ENCODE measurements at places on chromosomes 13 and 19.

- no peak for DNase-seq
Measured at GRCh38 chr19:50547385-50548190, 20.6 kb downstream of the LRRC4B start.

DNA sequence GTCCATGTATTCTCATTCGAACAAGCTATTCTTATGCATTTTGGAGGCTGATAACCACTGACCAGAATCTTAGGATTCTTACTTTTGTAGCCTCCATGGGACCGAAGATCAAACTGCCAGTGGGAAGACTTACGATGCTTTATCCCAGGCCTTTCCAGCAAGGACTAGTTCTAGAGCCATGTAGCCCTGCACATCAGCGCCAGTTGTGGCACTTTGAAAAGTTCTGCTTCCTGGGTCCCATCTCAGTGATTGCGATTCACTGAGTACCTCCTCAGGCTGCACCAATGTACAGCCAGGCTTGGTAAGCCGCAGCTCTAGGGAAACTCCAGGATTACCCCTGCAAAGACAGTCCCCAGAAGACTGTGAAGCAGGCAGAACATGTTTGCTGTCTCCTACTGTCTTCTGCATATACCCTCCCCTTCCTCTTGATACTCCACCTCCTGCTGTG, 18.9 kb upstream of the ENOX1 start:
- DNase-seq = no peak

DNA sequence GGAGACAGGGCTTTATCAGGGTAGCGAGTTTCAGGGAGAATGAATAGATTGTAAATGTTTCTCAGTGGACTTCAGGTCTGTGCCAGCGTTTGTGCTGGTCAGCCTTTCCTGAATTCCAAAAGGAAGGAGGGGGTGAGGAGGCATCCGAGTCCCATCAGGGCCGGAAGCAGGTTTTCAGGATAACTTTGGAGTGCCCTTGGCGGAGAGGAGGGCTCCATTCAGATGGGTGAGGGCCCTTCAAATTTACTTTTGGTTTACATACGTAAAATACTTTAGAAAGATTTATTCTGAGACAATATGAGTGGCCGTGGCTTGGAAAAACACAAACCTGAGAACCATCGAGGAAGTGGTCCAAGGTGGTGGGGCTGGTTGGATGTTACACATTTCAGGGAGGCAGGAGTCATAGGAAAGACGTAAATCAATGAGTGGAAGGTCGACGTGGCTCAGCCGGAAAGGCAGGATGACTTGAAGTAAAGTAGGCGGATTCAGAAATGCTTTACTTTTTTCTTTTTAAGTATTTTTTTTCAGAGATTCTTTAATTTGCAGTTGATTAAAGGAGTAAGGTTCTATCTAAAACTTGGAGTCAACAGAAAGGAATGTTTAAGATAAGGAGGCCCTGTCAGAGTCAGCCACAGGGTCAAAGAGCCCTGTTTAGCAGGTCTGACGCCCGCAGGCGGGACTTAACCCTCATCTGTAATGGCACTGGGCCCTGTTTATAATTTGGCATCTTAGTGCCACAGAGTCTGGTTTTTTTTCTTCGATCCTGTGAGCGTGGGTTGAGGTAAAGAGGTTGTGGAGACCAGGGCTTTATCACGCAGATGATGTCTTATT, 32.8 kb downstream of the ATP11A start:
- DNase-seq = no peak

DNA sequence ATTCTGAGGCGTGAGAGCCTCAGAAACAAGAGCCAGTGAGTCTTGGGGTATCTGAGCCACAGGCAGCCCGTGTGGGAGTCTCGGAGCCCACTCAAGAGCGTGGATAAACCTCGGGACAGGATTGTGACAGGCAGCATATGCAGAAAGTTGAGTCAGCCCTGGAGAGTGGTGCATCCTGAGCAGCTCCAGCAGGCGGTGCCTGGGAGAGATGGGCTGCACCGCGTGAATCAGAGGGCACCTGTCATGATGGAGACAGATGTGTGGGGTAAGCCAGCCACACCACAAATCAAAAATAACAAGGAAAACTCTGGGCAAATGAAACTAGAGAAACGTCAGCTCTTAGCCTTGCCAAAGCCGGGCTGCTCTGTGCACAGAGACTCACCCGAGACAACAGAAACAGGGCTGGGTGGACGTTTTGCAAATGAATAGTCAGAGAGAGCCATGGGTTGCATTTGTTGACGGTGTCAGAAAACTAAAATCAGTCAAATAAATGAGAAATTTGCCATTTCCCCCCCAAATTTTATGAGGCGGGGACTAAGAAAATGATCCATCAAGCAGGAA, 30.0 kb upstream of the POP4 start:
- DNase-seq = no peak

DNA sequence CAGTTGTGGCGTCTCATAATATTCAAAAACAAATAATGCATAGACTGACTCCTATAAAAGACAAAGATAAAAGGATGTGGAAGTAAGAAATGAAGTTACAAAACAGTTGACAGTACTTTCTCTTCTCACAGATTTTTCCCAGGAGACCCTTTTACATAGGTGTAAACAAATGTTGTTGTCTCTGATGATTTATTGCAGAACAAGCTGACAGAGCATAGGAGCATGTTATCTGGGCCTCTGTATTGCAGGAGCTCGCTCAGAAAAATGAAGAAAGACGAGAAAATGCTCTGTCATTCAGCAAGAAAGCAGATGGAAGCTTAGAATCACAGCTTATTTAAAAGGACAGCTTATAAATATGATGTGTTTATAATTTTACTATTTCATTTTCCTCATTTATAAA, 353.6 kb upstream of the GPC6 start:
- DNase-seq = no peak

DNA sequence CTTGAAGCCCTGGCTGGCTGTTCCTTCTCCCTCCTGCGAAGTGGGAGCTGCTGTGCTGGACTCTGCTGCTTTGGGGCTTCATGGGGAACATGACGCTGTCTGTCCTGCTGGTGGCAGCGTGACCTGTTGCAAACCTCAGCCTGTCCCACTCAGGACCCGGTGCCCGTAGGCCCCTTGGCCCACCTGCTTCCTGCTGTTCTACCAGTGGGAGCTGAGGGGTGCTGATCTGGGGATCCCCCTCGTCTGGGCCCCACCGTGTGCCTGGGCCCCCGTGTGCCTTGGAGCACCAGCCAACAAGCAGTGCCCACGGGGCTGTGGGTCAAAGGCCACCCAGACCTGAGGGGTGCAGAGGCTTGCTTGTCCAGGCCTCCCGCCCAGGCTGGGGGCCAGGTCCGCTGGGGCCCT, 5.3 kb downstream of the SPPL2B start:
- no peak for DNase-seq

DNA sequence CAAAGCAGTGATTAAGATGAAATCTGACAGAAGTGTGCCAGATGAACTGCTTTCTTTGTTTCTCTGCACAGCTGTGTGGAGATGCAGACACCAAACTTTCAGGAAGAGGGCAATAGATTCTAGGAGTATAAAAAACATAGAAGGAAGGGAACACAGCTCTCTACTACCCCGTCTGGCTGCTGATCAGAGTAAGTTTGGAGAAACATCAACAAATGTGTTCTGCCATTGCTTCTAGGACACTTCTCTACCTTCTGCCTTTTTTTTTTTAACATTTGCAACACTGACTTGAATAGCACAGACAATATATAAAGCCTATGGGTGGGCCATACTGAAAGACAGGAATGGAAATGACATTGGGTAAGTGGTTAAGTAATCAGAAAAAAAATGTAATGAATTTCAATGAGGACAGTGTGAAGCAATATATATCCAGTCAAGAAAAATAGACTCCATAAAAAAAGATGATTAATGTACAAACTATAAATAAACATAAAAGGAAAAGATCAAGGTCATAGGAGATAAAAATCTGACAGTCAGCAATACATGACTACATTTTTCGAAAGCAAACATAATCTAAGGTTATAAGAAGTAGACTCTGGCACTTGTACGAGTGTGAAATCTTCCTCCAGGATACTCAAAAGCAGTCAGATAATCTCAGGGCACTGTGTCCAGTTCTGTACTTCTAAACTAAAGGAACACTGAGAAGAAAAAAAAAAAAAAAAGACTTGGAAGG, 21.4 kb downstream of the NUFIP1 start:
- DNase-seq = no peak

DNA sequence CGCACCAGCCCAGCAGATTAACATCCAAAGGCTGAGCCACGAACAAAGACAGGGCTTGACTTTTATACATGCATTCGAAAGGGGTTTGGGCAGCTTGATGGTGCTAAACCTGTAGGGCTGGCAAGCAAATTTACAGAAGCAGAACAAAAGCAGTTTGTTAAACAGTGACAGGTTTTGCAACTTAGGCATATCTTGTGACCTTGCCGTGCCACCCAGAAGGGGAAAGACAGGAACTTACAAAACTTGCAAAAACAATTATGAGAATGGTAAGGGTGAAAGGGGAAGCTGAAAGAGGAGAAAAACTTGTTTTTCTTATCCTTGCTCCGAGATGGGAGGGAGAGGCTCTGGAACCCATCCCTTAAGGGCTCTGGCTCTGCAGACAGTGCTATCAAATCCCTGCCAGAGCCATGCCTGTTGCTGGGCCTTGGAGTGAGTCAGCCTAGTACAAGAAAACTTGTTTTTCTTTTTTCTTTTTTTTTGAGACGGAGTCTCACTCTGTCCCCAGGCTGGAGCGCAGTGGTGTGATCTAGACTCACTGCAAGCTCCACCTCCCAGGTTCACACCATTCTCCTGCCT, 1325.2 kb upstream of the PRR20A start:
- no peak for DNase-seq

GRCh38 chr19:38583219-38583984, 34.4 kb downstream of the MAP4K1 start:
- no peak for DNase-seq

GRCh38 chr13:50831512-50831911, 12.0 kb downstream of the DLEU7 start:
- no peak for DNase-seq

- DNase-seq = no peak
Measured at GRCh38 chr19:30802424-30803013, 430.3 kb downstream of the ZNF536 start.

DNA sequence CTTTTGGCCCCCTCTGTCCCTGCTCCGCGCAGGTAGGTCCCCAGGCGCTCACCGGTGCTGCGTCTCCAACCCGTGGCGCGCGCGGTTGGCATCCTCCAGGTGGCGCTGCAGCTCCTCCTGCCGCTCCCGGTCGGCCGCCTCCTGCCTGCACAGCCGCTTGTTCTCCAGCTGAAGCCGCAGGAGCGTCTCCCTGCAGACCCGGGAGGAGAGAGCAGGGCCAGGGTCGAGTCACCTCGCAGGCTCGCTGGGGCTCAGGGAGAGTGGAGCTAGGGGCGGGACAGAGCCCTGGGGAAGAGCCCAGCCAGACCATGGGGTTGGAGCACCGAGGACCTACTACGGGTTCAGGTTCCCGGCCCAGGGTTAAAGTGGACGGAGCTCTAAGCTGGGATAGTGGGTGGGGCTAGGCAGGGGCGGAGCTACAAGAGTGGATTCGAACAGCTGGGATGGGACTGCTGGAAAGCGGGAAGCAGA, 9.3 kb downstream of the HOOK2 start:
- no peak for DNase-seq

GRCh38 chr19:55451163-55451964, 8.3 kb upstream of the SHISA7 start:
- no peak for DNase-seq

GRCh38 chr19:50465986-50466705, 10.2 kb upstream of the EMC10 start:
- DNase-seq = no peak

GRCh38 chr13:83295686-83296085, 586.6 kb downstream of the SLITRK1 start:
- no peak for DNase-seq

- DNase-seq = peak; percentile 4
Measured at GRCh38 chr13:20772401-20773131, 1.2 kb downstream of the EEF1AKMT1 start.

- DNase-seq = no peak
Measured at GRCh38 chr19:40280608-40281221, 4.4 kb downstream of the AKT2 start.

DNA sequence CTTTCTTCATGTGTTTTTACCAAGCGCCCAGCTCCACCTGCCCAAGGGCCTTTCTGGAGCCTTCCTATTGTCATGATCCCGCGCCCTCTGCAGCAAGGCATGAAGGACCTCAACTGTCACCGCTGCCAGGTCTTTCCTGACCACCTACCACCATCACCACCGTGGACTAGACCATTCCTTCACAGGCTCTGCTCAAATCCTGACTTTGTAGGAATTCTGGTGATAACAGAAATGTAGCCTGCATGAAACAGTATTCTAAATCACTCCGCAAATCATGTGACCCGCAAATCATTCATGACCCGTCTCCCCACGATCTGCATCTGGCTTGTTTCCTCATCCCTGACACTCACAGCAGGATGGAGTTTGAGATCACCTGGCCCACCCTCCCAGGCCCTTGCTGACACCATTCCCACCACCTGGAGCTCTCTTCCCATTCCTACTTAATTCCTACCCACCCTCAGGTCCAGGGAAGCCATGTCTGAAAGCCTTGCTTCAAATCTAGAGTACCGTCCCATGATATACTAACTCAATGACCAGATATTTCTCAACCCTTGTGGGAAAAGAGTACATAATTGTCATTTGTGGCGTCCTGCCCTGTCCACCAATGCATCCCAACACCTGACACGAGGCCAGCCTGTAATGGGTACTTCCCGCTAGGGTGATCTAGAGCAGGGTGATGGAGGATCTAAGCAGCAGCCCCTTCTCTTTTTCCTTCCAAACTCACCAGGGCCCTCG, 1.3 kb downstream of the UBE2S start:
- no peak for DNase-seq

DNA sequence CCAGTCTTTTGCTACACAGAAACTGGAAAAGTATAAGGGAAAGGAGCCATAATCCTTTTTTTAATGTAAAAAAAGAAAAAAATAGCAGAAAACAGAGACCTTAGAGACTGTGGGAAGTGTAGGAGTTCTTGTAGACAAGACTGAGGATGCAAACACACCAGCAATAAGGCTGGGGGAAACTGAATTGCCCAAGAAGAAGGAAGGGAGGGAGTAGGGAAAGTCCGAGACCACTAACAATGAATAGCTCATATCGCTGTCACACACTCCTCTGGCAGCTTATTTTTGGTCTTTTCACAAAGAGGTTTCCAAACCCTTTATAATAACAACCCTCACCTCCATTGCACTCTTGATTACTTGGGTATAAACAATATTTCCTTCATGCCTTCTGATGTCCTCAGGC, 952.0 kb downstream of the SLITRK5 start:
- no peak for DNase-seq

DNA sequence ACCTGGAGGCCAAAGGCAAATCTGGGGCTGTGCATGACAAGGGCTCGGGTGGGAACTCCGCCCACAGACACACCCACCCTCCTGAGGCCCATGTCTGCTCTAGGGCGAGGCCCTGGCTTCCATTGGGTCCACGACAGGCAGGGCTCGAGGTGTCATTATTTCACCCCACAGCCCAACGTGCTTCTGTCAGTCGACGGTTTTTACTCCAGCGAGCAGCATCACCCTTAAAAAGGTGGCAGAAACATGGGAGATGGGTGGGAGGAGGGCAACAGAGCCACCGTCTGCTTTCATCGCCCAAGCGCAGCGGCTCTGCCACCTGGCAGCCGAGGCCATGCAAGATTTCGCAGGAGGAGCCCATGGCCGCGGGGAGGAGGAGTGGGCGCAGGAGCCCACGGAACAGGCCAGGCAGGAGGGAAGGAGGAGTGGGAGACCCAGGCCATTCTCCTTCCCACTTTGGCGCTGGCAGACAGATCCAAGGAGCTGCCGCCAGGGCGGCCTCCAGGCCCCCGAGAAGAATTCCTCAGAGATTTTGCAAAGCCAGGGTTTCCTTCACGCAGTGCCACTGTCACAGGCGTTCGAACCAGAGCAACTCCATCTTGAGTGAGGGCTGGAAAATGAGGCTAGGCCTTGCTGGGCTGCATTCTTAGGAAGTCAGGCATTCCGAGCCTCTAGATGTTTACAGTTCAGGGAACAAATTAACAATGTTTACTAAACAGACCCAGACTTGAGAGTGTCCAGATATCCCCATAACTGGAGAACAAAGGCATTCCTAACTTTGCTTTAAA, 49.3 kb upstream of the TUBGCP3 start:
- DNase-seq = no peak
